ENCODE measurements at places on chromosomes 12 and 14. TPM values are rescaled to one million over a fixed set of nuclear protein-coding genes. Genes with fewer than 3 reads are reported as not detected.

- no peak for DNase-seq
Measured at GRCh38 chr12:15839041-15839440, 43.1 kb upstream of the STRAP start.

The CLEC1B gene
- not detected for total RNA-seq

The RNF212B gene
- total RNA-seq, result not detected

The PAX9 gene
- total RNA-seq, result not detected

DNA sequence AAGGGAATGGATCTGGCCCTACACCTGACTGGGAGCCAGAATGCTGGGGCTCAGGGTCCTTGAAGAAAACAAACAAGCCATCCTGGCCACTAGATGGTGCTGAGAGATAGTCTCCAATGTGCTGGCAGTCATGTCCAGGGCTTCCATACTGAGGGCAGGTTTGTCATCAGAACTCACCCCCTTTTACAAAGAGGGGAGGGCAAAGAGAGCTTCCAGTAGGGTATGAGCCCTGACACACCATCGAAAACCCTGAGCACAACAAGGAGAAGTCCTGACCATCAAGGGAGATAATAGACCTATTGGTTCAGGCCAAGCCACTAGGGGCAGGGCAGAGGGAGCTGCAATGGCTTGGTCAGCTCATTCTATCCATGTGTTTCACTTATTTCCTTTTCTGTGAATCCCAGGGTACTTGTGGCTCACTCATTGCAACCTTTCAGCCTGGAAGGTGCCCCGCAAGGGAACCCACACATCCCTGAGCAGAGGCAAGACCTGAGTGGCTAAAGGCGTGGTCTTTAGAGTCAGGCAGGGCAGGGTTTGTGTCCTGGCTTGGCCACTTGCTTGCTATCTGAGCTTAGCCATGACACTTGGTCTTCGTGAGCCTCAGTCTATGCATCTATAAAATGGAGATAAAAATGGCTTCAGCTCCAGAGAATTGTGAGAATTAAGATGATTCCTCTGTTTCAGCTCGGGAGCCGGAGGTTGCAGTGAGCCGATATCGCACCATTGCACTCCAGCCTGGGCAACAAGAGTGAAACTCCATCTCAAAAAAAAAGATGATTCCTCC, 6.2 kb upstream of the PLEKHH1 start:
- peak; percentile 90 for DNase-seq

- peak; percentile 69 for DNase-seq
Measured at GRCh38 chr14:56686416-56686815, 106.8 kb downstream of the TMEM260 start.

The A2ML1 gene
- not detected for total RNA-seq

GRCh38 chr12:62738616-62739015, 196.3 kb downstream of the PPM1H start:
- DNase-seq, result peak; percentile 44

DNA sequence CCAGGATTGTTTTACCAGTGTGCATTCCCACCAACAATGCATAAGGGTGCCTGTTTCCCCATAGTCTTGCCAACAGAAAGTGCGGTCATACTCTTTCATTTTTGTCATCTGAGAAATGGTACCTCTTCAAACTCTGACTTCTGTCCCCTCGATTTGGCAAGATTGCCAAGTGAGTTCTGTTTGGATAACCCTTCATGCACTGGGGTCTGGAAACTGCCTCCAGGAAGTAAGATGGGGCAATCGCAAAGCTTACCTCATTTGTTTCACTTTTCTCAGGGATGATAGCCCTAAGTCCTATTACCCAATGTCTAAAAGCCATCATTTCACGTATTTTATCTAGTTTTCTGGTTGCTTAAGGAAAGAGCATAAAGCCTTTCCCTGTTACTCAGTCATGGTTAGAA, 28.6 kb upstream of the NR1H4 start:
- no peak for DNase-seq

The AHSA1 gene
- total RNA-seq, result 215 TPM
